C1 segment of cervical spinal cord (tissue), 14 donors: ENCODE measurements at places on chromosomes 3 and 15.

- DNase-seq = no peak
Observed at GRCh38 chr3:173793963-173794362, 396.4 kb downstream of the NLGN1 start.

- no peak for DNase-seq
Observed at GRCh38 chr3:140403608-140404007, 274.3 kb upstream of the TRIM42 start.

DNA sequence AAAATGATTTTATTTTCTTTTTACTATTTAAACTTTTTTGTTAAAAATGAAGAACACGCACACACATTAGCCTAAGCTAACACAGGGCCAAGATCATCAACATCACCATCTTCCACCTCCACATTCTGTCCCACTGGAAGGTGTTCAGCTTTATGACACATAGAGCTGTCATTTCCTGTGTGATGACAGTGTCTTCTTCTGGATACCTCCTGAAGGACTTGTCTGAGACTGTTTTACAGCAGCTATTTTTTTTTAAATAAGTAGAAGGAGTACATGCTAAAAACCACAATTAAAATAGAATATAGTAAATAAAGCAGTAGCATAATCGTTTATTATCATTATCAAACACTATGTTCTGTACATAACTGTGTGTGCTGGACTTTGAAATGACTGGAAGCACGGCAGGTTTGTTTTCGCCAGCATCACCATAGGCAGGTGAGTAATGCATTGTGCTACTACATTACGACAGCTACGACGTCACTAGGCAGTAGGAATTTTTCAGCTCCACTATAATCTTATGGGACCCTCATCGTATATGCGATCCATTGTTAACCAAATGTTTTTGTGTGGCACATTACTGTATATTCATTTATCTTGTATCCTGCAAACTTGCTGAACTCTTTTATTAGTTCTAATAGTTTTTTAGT lies 72.8 kb downstream of the KLF15 start:
- DNase-seq = no peak

DNA sequence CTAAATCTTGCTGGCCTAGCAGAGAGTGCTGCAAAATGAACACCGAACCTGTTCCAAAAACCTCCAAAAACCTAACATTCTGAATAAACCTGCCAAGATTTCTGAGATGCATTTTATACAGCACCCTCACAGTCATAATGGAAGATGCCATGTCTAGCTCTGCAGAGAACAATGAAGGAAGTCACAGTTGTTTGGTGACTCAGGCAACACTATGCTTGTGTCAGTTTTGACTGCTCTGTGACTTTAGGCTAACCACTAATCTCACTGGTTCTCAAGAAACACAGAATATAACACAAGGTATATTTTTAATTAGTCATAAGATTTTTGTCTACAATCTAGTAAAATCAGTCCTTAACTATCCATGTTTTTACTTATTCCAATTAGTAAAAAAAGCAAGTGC lies 606.6 kb downstream of the TBL1XR1 start:
- no peak for DNase-seq

DNA sequence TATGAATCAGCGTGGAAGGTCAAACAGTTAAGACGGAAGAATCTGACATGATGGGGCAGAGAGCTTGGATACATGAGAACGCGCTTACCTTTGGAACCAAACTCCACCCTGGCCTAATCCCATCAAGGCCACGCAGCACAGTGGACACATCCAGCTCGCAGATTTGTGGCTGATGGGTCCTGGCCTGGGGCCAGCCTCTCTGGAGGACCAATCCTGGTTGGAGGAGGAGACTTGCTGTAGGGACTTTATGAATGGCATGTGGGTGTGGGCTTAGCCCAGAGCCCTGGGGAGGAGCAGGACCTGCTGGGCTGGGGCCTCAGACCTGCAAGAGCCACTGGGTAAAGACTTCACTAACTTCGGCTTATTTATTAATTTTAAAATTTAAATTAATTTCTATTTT lies 73.4 kb upstream of the ANKRD34C start:
- no peak for DNase-seq

GRCh38 chr3:70620367-70620766 lies 307.9 kb upstream of the MDFIC2 start:
- DNase-seq = no peak

GRCh38 chr3:43185274-43185982 lies 79.5 kb upstream of the POMGNT2 start:
- DNase-seq = no peak

DNA sequence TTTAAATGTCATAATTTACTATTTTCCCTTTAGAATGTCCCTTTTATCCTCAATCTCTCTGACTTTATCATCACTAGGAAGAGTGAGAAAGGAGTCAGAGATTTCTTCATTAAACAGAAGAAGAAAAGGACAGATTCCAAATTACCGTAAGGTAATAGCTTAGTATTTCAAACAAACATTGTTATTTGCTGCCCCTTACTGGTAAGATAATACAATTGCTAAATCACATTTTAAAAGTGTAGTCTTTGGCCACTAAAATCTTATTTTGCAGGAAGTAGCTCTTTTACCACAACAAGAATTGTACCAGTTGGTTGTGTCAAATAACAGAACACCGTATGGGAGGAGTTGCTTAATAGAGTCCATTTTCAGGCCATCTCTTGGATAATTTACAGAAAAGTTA lies 53.7 kb downstream of the CGGBP1 start:
- no peak for DNase-seq

DNA sequence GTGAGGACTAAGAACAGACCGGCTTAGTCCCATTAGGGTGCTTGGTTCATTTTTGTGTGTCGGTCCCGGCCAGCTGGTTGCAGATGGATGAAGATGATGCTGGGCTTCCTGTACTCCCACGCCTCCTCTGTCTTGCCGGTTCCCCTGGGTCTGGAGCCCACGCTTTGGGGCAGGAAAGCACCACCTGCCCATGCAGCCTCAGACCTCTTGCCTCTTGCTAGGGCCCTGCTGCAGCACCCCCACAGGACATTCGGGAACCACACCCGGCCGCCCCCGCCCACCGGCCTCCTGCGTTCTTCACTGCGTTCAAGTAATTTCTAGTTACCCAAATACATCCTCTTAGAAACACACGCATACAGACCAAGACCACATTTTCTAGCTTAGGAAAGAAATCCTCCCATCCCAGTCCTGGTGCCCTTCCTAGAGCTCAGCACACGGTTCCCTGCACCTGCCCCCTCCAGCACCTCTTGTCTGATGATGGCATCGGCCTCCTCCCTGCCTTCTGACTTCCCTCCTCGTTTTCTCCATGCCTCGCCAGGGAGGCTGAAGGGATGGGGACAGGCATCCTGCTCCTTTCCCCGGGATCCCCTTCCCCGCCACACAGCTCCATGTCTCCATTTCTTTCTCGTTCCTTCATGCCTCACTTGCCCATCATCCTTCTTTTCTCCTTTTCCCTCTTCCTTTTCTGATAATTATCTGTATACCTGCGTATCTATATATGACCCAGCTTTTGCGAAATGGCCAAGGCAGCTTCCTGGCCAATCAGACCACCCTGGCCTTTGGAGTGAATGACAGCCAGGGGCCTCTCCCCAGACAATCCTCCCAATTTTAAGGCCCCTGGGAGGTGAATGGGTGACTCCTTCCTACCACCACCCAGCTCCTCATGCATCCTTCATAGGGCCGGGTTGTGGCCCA lies 30.9 kb downstream of the FAM3D start:
- no peak for DNase-seq

GRCh38 chr15:62524848-62525247 lies 359.8 kb upstream of the C2CD4B start:
- DNase-seq = no peak

DNA sequence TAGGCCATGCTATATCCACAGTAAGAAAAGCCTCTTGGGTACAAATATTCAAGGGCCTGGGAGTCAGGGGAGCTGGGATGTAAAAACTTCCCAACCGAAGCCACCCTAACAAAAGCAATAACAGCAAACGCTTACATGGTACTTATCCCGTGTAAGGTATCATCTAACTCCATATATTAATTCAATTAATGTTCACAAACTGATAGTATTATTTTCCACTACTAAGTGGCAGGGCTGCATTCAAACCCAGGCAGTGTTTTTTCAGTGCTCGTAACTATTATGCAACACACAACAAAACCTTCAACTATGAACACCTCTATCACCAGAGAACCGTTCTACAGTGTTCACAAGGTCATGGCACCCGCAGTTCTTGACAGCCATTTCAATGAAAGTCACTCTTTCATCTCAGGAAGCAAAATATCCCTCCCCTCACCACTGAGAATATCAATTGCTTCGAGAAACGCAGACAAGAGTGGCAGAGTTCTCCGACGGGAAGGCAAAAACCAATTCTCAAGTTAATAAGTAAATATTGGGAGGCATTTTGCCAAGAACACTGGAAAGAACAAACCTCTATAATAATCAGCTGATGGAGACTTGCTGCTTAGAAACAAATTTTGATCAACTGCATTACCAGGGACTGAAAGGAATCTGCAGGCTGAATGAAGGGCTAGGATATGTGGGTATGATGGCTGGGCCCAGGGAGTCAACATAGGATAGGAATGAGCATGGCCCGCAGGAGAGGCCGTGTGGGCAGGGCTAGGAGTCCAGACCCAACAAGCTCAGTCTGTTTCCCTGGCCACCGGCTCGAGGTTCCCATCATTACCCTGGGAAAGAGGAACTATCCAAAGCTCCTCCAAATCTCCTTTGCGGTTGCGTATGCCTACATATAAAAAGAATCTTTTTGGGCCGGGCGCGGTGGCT lies 72.3 kb downstream of the XXYLT1 start:
- no peak for DNase-seq

DNA sequence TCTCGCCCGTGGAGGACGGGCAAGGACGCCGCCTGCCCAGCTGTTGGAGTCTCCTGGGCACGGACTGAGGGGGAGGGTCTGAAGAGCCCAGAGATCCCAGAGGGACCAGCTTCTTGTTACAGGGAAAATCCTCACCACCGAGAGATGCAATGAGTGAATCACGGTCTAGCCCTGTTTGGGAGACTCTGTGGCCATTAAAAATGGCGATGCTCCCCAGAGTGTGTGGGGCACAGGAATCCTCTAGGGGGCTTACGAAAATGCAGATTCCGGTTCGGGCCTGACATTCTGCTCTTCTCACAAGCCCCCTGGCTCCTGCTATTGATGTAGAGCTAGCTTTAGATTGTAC lies 35.5 kb upstream of the EPHB3 start:
- no peak for DNase-seq

- no peak for DNase-seq
Observed at GRCh38 chr3:170049146-170050000, 11.6 kb downstream of the GPR160 start.

- DNase-seq = no peak
Observed at GRCh38 chr3:55242921-55243320, 244.2 kb downstream of the WNT5A start.

DNA sequence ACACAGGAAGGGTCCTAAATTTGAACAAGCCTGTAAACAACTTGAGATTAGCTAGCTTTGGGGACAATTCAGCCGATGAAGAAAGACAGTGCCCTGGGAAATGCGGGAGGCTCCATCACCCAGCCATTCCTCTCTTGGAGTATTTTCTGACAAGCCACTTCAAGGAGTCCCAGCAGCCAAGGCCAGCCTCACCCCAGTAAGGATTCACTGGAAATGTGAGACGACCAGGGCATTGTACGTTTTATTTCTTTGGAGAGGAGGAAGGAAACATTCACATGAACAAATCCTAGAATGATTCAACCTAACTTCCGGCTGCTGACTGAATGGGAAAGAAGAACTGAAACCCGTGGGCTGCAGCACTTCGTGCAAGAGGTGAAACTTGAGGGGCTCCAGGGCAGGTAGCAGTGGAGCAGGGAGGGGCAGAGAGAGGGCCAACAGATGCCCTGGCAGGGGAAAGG lies 116.4 kb upstream of the ARHGEF3 start:
- DNase-seq = no peak

- no peak for DNase-seq
Observed at GRCh38 chr15:91922646-91923547, 69.4 kb downstream of the SLCO3A1 start.

DNA sequence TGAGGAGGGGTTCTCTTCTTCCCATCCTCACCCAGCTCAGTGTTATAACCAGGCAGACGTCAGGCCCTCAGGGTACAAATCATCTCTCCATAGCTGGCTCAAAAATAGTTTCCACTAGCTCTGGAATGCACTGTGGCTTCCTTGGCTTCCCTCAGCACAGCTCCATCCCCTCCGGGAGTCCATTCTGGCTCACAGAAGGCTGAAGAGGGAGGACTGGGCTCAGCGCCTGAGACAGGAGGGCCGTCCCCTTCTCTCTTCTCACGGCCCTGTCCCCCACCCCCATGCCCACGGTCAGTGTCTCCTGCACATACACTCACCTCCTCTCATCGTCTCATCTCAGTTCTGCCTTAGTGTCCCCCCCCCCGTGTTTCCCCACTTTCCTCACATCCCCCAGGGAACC lies 50.1 kb downstream of the UMPS start:
- DNase-seq = peak; percentile 67

DNA sequence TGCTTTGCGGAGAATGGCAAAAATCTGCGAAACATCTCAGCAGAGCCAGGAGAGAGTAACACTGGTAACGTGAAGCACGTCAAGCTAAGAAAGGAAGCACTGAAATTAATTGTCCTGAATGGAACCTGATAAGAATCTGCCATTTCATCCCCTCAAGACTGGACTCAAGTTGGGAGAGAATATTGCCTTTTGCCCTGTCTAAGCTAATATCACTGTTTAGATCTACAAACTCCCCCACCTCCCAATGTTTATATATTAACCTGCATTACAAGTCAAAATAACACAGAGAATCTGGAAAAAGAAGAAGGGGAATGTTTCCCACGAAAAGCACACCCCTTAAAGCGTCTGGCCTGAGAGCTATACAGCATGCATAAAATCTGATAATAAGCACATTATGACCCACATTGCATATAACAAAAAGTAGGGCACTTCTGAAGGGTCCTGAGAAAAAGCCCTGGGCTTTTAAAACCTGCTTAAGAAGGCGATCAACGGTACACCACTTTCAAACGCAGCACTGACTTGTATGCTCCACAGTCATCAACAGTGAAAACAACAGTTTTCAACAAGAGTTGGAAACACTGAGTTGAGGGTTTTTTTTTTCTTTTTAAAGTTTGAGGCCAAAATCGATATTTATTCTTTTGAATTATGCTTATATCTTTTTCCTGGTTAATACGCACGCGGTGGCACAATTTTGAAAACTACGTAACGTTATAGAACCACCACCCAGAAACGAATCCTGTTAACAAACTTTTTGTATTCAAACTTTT lies 1.4 kb upstream of the KAT2B start:
- DNase-seq = no peak

DNA sequence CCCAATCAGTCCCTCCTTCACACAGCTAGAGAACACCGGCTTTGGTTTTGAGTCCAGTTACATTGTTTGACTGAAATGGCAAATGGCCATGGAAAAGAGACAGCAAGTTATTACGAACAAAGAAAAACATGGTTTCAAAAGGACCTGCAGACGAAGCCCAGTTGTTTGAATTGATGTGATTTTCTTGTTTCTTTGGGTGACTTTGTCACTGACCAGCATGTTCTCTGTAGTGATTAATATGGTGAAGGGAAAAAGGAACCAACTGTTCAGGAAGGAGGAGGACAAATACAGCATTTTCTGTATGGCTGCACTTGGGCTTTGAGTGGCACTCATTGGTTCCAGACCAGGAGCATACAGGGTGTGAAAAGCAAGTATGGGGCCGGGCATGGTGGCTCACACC lies 217.4 kb upstream of the TPM1 start:
- no peak for DNase-seq

GRCh38 chr15:95329362-95329761 lies 1001.1 kb upstream of the NR2F2 start:
- DNase-seq = no peak
